IPS-NIHi11 (cell line): ENCODE measurements at places on chromosomes 1 and 21.

- no peak for DNase-seq
These were observed 6.0 kb upstream of the STMN1 start for GRCh38 chr1:25912076-25912831.

- no peak for DNase-seq
These were observed 653.4 kb downstream of the KIF26B start for GRCh38 chr1:245807954-245808719.

- no peak for DNase-seq
These were observed 15.5 kb downstream of the PI4KB start for GRCh38 chr1:151311589-151312331.

- DNase-seq = no peak
These were observed 360.3 kb downstream of the TGFB2 start for GRCh38 chr1:218705391-218705790.

GRCh38 chr1:72278461-72278860 is 3.9 kb downstream of the NEGR1 start:
- DNase-seq = no peak

GRCh38 chr1:8371372-8371991 is 53.6 kb downstream of the SLC45A1 start:
- DNase-seq = no peak
